Activated CD4-positive, alpha-beta T cell treated with anti-CD3 and anti-CD28 coated beads, Interleukin-2, amount 10 ng/mL, durations not matched to agents 24 days and 14 days (primary cell): ENCODE measurements at places on chromosomes 16 and 17. TPM values are rescaled to one million over a fixed set of nuclear protein-coding genes. Genes with fewer than 3 reads are reported as not detected.
A peak's percentile ranks its signal among the peaks of the same experiment; 100 is the strongest.

GRCh38 chr17:71260366-71260940, 860.4 kb upstream of the SOX9 start:
- DNase-seq, result no peak

- DNase-seq, result no peak
Measured at GRCh38 chr16:85152414-85153030, 40.2 kb upstream of the CIBAR2 start.

GRCh38 chr16:3283543-3284447, 504 bp downstream of the ZNF263 start:
- DNase-seq, result no peak

- DNase-seq, result peak; percentile 67
Measured at GRCh38 chr17:77963441-77963840, 4.9 kb downstream of the TNRC6C start.

DNA sequence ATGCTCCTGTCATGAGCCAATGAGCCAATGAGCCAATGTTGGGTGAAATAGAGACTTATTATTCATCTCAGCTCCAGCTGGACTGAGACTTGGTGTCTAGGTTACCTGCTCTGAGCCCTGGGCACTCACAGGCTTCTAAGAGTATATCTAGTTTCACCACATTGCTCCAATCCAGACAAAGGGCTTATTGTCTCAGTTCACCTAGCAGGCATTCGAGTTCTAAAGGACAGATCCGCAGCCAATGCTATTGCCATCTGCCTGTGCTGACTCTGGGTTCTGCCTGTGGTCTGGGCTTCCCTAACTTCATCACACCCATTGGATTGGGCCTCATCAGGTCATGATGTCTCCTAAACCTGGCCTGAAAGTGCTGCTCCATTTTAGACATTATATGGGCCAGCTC, 66.1 kb upstream of the HS3ST4 start:
- no peak for DNase-seq

- DNase-seq, result peak; percentile 79
Measured at GRCh38 chr17:35612924-35613521, 25.9 kb downstream of the AP2B1 start.

DNA sequence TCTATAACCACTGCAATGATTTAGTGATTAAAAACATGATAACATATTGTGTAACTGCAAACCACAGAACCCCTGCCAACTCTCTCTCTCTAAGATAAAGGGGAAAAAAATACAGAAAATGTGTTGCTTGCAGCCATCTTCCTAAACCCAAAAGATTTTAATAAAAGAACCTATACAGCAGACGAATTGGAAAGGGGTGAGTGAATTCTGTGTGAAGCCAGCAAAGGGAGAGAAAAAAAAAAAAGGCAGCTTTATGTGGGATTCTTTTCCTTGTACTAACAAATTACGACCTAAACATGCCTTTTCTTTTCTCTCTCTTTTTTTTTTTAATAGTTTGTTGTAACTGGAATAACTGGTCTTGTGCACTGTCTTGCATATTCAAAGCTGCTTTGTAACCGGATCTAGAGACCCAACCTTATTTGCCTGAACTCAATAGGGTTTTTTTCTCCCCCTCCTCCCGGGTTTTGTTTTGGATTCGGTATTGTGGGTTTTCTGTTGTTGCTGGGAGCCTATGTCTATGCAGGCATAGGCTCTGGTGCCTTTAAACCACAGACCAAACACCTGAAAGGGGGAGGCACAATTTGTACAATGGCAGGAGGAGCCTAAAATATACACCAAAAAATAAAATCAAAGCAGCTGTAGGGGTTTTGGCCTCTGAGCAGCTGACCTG, 7.0 kb upstream of the ZFHX3 start:
- no peak for DNase-seq

DNA sequence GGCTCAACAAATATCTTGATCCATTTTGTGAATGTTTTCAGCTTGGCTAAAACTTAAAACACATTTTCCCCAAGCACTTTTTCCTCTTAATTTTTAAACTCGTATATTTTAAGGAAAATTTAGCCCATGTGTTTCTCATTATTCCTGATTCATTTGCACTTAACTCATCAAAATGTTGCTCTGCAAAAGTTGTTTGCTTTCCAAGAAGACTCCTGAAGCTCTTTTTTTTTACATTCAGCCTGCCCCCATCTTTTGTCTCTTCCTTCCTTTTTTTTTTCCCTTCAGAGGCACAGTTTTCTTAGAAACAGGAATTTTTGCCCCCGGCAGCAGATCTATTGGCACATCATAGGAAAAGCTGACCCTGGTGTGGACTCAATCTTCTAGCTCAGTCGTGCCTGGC, 155.0 kb upstream of the SALL1 start:
- no peak for DNase-seq

- DNase-seq, result no peak
Measured at GRCh38 chr16:4358236-4358635, 7.1 kb upstream of the PAM16 start.

DNA sequence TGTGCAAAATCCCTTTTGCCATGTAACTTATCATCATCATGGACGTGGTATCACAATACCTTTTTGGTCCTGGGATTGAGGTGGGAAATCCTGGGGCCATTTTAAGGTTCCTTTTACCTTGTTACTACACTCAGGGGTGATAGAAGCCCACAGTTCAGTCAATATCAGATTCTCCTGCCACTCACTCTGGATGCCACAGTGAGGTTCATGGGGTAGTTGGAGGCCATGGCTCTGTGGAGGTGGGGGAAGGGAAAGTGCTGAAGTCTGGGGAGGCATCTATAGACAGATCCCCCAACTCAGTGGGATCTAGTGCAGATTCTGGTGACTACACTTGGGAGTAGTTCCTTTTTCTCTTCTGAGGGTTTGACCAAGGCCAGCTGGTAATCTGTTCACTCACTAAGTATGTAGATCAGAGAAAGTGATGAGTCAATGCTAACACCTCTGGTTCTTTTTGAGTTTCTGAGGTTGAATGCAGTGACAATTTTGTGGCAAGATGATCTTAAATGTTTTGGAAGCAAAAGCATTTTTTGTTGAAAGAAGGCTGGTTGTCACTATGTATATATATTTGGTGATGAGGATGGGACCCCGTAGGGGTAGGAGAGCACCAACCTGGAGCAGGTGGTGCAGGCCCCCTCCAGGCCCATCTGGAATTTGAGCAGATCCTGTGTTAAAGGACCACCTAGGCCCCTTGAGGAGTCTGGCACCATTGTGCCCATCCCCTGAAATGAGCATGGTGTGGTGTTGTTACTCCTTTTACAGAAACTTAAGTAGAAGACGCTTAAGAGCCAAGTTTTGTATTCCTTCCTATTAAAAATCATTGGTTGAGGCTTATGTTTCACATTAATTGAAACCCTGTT, 18.8 kb upstream of the IRF8 start:
- DNase-seq, result no peak

GRCh38 chr16:89395150-89396142, 94.9 kb downstream of the ANKRD11 start:
- no peak for DNase-seq

GRCh38 chr16:67919622-67920221, 11.9 kb downstream of the CTRL start:
- no peak for DNase-seq

DNA sequence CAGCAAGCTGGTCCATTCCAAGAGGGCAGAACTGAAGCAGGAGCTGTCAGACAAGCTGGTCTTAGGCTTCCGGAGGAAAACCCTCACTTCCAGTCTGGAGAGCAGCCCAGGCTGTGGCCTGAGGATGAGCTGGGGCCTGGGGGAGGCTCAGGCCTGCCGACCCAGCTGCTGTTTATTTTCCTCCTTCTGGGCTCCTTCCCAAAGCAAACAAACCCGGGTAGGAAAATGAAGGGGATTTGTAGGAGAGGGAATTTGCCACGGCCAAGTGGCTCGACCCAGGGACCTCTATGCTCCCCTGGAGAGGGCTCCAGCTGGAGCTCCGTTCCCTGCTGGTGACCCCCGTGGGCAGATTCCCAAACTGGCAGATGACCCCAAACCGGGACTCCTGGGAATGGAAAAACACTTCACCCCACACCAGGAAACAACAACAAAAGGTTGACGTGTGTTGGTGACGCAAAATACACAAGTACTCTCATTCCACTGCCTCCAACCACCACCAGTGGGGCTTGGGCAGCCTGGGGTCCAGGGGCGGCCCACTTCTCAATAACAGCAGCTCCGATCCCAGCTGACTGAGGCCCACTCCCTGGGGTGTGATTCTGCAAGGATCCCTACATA, 8.8 kb downstream of the JUP start:
- DNase-seq, result no peak

DNA sequence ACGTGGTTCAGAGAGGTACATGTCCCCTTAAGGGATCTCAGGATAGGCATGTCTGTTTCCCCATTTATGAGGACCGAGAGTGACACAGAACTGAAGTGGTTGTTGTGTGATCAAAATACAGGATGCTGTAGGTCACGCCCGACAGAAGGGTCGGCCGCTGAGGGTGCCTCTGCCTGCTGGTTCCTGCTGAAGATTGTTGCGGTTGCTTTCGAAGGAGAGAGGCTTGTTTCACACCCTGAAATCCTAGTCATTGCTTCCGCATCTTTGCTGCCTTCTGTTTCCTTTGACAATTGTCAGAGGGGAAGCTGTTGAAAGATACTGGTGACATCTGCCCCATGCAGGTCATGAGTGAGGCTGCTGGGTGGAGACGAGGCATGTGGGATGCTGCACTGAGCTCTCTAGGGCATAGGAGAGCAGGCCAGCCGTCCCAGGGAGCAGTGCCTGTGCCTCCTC, 3.8 kb upstream of the NAT9 start:
- DNase-seq, result peak; percentile 92

- peak; percentile 65 for DNase-seq
Measured at GRCh38 chr17:40399185-40399584, 18.5 kb downstream of the TOP2A start.

GRCh38 chr17:82414548-82415281, 3.4 kb upstream of the HEXD start:
- peak; percentile 93 for DNase-seq

GRCh38 chr17:44942456-44942855, 5.1 kb downstream of the KIF18B start:
- DNase-seq, result no peak

DNA sequence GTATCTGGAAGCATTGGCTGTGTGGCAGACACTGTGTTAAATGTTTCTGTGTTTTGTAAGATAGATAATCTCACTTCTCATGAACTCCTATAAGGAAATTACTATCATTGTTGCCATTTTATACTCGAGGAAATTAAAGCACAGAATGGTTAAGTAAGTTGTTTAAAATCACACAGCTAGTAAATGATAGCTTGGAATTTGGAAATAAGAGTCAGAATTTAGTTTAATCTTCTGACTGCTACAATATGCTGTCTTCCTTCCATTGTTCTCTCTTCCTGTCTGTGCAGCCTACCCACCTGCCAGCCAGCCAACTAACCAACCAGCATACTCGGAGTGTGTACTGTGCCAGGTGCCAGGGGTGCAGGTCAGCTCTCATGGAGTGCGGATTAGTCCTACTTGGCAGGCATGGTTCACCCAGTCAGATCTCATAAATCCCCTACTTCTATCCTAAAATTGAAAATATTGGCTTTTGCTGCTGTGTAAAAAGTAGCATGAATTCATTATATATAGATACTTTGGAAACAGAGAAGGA, 79.9 kb upstream of the LGALS9 start:
- DNase-seq, result no peak

GRCh38 chr16:75311383-75311938, 60.0 kb upstream of the BCAR1 start:
- no peak for DNase-seq

- no peak for DNase-seq
Measured at GRCh38 chr17:49870298-49870697, 22.4 kb upstream of the TAC4 start.

DNA sequence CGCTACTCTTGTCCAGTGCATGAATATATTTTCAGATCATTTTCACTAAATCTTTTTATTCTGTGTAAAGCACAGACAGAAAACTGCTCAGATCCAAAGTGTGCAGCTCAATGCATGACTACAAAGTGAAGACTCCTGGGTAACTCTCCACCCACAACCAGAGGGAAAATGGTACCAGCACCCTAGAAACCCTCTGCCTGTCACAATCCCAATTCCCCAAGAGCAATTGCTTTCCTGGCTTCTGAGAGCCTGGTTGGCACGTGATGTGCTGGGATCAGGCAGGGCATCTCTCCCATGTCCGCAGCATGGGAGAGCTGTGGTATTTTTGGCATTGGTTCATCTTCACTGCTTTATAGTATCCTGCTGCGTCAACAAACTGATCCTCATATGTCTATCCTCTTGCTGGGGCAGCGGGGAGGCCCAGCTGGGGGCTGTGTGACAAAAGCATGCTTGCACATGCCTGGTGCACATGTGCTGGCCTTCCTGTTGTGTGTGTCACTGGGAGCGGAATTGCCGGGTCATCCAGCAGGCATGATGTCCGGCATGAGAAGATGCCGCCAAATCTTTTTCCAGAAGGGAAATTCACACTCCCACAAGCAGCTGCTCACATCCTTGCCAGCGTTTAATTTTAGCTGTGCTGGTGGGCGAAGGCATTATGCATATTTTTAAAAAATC, 278.9 kb upstream of the FOXF1 start:
- no peak for DNase-seq

- DNase-seq, result no peak
Measured at GRCh38 chr17:61284746-61285145, 114.9 kb upstream of the TBX2 start.

DNA sequence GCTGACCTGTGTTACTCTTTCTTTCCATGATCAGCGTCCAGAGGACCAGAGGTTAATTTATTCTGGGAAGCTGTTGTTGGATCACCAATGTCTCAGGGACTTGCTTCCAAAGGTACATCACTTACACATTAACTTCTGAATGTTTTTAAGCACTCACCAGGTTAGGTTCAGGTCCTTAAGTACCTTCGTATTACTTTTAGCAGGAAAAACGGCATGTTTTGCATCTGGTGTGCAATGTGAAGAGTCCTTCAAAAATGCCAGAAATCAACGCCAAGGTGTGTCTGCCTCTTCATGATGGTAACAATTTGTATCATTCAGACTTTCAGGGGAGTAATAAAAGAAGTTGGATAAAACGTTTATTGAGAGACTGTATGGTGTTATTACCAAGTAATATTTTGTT, 3.3 kb downstream of the HERPUD1 start:
- DNase-seq, result no peak

- DNase-seq, result no peak
Measured at GRCh38 chr17:8791248-8791909, 7.8 kb downstream of the MFSD6L start.

DNA sequence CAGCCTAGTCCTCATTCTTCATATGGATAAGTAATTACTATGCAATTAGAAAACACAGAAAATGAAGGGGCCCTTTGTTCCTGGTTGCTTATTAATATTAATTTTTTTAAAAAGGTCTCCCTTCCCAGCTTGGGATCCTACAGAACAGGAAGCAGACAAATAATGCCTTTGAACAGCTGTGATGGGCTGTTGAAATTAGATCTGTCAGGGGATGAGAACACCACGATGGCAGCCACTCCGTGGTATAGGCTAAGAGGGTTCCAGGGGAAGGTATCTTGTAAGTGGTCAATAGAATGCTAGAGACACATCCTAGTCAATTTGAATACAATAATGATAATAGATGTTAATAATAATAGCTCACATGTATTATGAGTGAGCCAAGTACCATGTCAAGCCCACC, 83.1 kb downstream of the CCDC182 start:
- DNase-seq, result no peak

The SLC35G6 gene
- total RNA-seq, result not detected in 2 replicates

The FBXW10 gene
- 0.09 TPM in 2 replicates for total RNA-seq

The KRTAP9-4 gene
- not detected in 2 replicates for total RNA-seq

The GGNBP2 gene
- total RNA-seq, result 70.2 and 75.3 TPM in 2 replicates

The PRR11 gene
- total RNA-seq, result 29.7 and 32.6 TPM in 2 replicates

The KRTAP4-6 gene
- total RNA-seq, result not detected in 2 replicates

The GUCY2D gene
- not detected in 2 replicates for total RNA-seq

The PYCARD gene
- 15.6 and 17.1 TPM in 2 replicates for total RNA-seq

The TBX6 gene
- total RNA-seq, result 2.1 TPM in 2 replicates

The ACE gene
- total RNA-seq, result 0.26 TPM in 1 of 2 replicates, not detected in the other
